ENCODE measurements at places on chromosomes 4 and X. TPM values are rescaled to one million over a fixed set of nuclear protein-coding genes. Genes with fewer than 3 reads are reported as not detected.

The CCDC110 gene
- 4.4 TPM for total RNA-seq

The PGRMC2 gene
- total RNA-seq, result 30.9 TPM

The SH3BP2 gene
- total RNA-seq, result 11.8 TPM

The FAAH2 gene
- total RNA-seq, result 12.0 TPM

The PDGFC gene
- 133 TPM for total RNA-seq

The SLITRK4 gene
- total RNA-seq, result 30.6 TPM

The S100G gene
- not detected for total RNA-seq

The GPRASP1 gene
- 2.5 TPM for total RNA-seq
